ENCODE measurements at places on chromosomes 12 and 14.

DNA sequence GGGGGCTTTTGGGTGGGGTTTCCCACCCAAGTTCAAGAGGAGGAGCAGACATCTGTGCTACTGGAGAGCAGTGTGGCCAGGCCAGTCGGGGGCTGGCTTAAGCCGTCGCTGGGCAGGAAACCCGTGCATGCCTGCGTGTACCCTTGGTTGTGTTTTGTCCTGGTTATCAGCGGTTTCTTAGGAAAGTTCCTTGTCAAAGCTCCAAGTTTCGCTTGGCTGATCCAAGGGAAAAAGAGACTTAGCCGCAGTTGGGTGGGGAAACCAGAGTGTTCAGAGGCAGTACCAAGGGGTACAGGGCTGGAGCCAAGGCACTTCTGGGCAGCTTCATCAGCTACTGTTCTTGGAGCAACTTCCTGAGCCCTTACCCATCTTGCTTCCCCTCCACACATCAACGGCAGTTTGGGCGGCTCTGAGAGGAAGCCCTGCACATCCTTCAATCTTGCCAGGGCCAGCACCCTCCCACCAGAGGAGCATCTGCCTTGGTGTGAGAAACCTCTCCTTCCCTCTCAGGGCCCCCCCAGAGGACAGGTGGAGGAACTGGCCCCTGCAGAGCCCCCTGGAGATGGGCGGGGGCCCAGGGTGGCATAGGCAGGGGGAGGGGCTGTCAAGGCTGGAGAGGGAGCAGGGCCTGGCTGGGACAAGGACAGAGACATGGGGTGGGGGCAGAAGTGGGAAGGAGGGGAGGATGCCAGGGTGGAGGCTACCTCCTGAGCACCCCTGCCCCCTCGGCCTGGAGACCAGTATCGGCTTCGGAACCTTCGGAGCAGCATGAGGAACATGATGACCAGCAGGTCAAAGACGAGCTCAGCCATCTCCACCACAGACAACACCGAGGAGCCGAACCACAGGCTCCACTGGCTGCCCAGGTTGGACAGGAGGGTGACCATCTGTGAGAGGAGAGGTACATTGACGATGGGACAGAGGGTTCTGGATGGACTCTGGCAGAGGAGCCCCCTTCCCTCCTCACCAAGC, 5.8 kb upstream of the TNFRSF1A start:
- no peak for DNase-seq

- no peak for DNase-seq
Observed at GRCh38 chr14:78829274-78829673, 659.1 kb downstream of the NRXN3 start.

DNA sequence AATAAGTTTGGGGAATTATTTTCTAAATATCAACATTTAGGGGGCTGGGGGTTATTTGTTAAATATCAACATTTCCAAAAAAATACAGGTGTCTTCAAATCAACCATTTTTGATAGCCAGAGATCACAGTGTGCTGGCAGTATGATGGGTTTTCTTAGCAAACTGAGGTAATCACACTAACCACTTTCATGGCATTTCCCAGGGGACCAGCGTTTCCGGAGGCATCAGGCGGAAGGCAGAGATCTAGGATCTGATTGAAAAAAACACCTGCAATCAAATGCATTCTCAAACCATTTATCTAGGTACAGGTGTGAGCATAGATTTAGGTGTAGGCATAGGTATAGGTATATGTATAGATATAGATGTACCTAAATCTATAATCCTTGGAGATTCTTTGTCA, 34.6 kb downstream of the GLRX5 start:
- no peak for DNase-seq

DNA sequence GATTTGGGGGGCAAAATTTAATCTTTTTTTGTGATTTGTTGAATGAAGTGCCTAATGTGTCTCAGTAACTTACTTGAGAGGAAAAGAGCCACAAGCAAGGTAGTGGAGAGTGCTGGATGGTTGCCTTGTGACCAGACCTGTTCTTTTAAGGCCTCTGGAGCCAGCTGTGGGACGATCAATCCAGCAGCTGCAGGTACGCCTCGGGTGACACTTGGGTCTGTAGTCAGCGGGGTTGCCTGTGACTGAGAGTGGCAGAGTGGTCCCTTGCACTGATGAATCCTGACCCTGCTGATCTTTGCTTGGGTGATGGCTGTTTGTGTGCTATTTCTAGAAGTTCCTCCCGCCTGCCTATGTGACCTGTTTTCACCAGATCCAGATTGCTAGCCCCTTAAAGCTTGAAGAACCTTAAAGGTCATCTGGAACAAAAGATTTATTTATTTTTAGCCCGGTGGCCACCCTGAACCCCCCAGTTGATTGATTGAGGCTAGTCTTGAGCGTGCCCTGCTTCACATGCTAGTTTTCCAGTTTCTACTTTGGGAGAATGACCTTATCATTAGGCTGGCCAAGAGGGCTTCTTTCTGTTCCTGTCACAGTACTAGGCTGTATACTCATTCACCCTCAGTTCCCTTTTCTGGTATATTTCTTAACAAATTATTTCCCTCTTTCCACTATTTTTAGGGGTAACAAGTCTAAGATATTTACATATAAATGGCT, 23.2 kb downstream of the PRKCH start:
- DNase-seq: no peak

DNA sequence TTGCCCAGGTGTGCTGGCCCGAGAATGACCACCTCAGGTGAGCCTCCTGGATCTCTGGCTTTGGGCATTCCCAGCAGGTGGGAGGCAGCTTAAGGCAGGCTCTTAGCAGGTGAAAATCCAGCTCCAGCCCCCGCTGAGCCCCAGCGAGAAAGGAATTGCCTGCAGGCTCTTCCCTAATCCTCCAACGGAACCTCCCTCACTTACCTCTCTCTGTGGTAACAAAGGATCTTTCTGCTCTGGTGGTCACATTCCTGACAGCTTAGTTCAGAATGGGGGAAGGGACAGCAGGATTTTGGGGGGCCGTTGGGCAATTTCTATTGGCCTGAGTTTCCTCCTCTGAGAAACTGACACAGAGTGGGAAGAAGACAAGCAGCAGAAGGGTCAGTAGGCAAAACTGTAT, 116.0 kb upstream of the LHX5 start:
- no peak for DNase-seq

DNA sequence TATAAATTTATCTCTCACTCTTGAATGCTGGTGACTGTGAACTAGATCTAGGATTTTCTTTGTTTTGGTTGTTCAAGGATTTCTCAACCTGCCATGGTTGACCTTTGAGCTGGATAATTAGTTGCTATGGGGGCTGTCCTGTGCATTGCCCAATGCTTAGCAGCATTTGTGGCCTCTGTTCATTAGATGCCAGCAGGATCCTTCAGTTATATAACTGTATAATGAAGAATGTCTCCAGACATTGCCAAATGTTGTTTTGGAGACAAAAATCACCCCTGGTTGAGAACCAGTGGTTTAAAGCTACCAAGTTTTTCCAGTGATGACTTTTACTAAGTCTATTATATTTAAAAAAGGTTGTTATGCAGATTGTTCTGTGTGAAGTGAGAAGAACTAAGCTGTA, 147.9 kb upstream of the STXBP6 start:
- no peak for DNase-seq

DNA sequence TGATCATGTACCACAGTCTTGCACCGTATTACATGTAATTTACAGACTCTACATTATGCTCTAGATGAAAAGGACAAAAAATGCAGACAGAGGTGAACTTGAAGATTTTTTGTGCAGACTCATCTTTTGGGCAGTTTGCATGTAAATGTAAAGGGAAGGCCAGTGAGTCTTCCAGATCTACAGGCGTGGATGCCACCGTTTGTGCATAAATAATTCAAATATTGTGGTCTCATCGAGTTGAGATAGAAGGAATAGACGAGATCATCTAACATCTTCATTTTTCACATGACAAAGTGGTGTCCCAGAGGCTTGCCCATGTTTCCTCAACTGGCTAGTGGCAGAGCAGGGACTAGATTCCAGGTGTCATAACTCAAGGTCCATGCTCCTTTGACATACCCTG, 125.2 kb downstream of the ALX1 start:
- DNase-seq: no peak

DNA sequence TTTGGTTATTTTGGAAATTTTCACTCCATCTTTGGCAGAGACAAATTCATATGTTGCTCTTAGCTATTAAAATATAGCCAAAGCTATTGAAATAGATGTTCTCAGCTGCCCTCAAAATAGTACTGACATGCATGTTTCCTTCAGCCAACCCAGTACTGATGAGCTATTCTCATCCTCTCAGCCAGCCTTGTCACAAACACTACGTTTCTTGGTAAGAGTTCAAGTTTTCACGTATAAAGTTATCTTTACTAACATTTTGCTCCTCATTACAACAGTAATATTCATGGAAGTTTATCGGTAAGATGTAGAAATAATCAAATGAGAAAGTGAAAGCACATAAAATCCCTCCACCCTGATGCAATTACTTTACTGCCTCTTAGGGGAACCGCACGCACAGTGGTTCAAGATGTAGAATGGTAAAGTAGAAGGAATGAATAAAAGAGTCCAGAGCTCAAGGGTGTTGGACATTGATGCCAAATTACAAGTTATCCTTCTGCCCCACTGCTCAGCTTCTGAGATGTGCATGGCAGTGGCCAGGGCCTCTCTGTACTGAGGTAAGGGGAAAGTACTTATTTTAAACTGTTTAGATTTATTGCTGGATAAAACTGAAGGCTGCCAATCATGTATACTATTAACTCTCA, 20.7 kb downstream of the GCH1 start:
- no peak for DNase-seq

- no peak for DNase-seq
Observed at GRCh38 chr14:58305730-58306129, 7.4 kb downstream of the ARID4A start.

DNA sequence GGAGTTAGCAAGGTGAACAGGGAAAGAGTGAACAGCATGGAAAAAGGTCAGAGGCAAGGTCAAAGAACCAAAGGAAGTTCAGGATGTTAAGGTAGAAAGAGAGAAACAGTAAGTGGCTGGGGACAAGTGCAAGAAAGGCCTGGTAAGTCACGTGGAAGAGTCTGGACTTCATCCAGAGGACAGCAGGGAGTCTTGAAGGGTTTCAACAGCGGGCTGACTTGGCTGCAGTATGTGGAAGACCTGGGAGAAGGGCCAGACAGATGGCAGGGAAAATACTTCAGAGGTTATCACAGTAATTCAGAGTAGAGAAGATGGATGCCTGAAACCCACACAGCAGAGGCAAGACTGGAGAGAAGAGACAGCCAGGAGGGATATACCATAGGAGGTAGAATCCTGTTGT, 34.0 kb downstream of the CIT start:
- no peak for DNase-seq

DNA sequence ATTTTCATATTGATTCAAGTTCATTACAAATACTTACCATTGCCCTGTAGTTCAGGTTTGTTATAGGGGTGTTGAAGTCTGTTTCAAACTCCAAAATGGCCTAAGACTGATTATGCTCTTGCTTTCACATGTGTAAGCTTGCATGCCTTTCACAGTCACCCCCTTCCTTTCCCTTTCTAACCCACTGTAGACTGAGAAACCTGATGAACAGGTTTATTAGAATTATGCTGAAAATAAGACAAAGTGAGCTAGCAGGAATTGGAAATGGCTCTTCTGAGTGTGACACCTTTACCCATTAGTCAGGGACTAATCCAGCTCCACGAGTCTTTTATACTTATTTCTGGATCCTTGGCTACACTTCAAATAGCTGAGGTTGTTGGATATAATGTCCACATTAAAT, 38.9 kb downstream of the FBXO33 start:
- no peak for DNase-seq

- DNase-seq: no peak
Observed at GRCh38 chr12:92218394-92219077, 72.9 kb upstream of the BTG1 start.

- no peak for DNase-seq
Observed at GRCh38 chr14:74595006-74595735, 16.9 kb downstream of the LTBP2 start.

DNA sequence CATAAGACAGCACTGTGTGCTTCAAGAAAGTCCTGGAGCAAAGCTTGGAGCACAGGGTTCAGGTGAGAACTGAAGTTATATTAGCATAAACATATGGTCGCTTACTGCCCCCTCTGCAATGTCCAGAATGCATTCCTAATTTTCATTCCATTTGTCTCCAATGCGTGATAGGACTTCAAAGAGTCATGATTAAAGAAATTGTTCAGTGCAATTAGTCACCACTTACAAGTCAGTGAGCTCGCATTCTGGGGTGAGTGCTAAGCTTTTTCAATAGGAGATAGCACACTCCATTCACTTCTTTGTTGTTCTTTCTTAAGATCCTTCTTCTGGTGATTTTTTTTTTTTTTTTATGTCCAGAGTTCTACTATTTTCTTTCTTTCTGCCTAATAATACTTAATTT, 398.4 kb downstream of the SYT1 start:
- no peak for DNase-seq

GRCh38 chr12:94594443-94594825, 55.9 kb downstream of the TMCC3 start:
- DNase-seq: no peak

DNA sequence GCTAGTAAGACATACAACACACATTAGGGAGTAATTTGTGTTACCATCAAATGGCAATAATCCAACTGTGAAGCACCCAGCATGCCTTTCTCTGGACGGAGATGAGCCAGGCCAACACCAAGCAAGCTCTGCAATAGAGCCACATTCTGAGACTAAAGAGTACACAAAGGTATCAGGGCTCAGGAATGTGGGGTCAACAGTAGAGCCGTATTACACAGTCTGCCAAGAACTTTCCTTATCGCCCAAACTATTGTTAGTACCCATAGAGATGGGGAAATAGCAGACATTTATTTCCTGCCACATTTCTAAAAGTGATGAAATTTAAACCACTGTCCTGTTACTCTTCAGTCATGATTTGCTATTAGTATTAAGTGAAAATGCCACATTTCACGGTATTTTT, 113.7 kb downstream of the BMP4 start:
- DNase-seq: no peak

DNA sequence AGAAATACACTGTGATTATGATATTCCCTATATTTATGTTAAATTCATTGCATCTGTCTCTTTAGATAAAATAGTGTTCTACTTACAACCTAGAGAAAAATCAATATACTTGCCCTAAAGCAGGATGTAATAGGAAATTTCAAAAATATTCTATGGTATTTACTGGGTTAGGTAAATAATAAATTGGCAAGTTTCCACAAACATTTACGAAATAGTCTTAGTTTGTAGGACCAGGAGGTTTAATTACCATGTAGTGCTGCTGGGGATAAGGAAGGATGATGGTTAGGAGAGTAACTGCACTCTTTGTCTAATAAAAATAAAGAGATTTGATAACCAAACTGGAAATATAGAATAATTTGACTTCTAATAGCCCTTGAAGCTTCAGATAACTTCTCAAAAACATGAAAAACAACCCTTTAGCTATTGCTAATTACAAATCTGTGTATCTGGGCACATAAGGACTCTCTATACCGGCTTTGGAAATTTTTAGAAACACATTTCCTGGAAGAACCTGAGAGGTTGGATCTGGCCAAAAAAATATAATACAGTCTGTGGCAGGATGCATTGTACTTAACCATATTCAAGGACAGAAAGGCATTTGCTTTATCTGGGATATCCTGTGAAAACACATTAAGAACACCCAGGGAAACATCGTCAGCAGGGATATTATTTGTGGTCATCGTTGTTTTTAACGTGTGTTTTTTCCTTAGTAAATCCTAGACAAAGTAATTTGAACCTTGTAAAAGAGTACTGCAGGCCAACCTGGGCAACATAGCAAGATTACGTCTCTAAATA, 36.7 kb upstream of the TMCC3 start:
- DNase-seq: no peak

GRCh38 chr12:26345471-26346003, 150.2 kb downstream of the SSPN start:
- DNase-seq: no peak

- no peak for DNase-seq
Observed at GRCh38 chr14:79021766-79022165, 851.6 kb downstream of the NRXN3 start.
